ENCODE measurements at places on chromosomes 1 and 21. TPM values are rescaled to one million over a fixed set of nuclear protein-coding genes. Genes with fewer than 3 reads are reported as not detected.

RNF207 gene
- 81.1 TPM for total RNA-seq

DNA sequence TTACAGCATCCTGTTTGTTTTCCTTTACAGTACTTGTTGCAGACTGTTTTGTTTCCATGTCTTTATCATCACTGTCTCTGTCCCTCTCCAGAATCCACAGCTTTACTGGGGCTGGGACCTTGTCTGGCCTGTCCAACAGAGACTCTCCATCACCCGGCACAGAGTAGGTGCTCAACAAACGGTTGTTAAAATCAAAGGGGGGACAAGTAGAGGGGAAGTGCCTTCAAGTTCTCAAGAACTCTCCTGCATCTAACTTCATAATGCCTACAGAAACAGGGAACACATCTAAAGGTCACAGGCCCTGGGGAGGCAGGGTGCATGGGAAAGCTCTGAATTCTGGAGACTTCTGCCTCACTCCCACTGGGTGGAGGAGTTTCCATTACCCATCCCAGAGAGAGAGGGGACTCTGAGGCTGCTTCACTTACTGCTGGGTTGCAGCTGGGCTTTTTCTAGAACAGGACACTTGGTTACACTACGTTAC lies 2.3 kb upstream of the ECE1 start:
- DNase-seq: no peak

GRCh38 chr1:202004711-202005110 lies 5.7 kb upstream of the ELF3 start:
- no peak for DNase-seq

GRCh38 chr1:195251900-195252299 lies 1356.3 kb downstream of the KCNT2 start:
- DNase-seq: no peak
